ENCODE measurements at places on chromosomes 1 and 21.

DNA sequence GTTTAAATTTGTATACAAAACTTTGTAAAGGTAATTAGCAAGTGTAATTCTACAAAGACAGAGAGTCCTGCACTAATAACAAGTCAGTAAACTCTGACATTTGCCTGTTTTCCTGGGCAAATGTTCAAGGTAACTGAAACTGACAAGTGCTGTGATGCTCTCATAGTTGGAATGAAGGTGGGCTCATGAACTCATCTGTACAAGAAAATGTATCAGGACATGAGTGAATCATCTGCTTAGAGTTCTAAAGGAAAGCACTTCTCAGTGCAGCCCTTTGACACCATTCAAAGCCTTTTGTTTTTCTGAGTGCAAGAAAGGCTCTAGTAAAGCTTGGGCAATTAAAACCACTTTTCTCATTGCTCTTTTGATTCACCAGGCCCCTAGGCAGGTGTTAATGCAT lies 91.5 kb downstream of the UROD start:
- DNase-seq = no peak

DNA sequence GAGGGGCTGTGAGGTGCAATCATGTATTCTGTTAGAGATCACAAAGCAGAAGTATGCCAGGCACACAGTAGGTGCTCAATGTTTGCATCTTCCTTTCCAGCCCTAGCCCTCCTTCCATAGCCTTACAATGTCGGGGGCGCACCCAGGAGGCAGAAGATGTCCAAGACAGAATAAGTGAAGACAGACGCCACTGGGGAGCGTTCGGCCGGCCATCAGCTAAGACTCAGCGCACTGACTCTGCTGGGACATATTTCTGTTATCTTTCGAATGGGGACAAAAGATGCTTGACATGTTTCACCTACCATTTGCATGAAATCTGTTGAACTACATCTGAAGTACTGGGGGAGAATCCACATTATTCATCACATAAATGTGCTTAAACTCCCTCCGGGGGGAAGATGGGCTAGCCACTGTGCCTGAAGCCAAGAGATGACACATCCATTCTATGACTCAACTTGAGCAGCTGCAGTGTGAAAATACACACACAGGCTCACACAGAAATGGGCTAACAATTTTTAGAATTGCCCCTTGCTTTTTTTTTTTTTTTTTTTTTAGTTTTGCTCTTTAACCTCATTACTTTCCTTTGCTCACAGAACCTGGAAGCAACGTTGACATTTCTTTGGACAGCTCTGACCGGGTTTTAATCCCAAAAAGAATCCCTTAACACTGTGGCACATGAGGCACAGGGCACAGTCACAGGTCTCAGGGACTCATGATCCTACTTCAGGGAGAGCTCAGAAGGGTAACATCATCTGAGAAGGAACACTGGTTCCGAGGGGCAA lies 7.9 kb downstream of the TIAM1 start:
- DNase-seq = peak; percentile 97

- DNase-seq = no peak
Measured at GRCh38 chr1:221356693-221357092, 385.2 kb downstream of the DUSP10 start.

DNA sequence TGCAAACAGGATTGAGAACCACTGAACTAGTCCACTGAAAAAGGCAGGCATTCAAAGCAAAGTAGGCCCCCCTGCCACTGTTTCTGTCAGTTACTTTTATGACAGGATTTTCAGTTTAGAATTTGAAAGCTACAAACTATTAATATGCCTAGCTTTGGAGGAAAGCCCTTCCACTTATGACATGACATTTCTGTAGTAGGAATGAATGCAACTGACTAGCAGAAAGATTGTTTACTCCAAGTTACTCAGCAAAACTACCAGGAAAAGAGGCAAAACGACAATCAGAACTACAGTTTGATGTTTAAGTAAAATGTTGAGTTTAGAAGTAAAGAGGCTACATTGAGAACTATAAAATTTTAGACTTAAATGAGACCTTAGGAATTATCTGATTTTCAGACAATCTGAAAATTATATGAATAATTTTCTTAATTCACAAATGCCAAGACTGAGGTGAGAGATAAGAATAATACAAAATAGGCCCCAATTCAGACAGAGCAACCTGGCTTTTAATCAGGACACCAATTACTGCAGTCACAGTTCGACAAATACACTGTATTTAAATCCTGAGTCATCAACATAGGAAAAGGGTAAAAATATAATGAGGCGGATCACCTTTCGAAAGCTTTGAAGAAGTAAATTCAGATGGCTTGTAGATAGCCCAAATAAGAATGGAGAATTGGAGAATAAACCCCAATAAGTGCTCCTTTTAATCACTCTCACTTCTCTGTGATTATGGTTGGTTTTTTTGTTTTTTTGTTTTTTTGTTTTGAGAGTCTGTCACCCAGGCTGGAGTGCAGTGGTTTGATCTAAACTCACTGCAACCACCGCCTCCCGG lies 2.2 kb downstream of the PRKAB2 start:
- no peak for DNase-seq

DNA sequence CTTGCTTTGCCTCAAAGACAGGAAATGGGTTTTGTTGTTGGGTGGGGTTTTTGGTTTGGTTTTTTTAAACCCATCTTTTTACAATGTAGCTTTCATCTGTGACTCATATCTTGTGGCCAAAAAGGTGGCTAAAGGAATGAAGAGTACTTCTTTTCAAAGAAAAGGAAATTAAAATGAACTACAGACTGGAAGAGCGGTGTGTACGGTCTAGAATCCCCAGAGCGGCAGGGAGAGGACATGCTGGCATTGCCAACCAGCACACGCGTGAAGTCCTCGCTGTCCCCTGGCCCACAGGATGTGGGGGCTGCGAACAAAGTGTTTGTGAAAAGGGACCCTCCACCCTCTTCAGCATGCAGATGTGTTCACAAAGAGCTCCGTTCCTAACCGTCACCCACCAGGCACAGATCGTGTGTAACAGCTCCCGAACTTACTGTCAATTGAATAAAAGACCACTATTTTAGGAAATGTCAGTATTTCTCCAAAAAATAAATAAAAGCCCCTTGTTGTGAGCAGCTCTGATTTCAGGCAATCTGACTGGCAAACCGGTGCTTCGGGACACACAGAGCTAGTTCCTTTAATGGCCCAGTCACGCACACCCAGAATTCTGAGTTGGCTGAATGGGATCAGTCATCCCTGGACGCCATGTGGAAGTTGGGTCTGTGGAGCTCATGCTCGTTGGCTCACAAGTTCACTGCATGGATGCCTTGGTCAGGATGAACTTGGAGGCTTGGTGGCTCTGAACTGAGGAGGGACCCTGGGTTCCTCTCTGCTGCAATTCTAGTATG lies 602.9 kb downstream of the NPHP4 start:
- no peak for DNase-seq

DNA sequence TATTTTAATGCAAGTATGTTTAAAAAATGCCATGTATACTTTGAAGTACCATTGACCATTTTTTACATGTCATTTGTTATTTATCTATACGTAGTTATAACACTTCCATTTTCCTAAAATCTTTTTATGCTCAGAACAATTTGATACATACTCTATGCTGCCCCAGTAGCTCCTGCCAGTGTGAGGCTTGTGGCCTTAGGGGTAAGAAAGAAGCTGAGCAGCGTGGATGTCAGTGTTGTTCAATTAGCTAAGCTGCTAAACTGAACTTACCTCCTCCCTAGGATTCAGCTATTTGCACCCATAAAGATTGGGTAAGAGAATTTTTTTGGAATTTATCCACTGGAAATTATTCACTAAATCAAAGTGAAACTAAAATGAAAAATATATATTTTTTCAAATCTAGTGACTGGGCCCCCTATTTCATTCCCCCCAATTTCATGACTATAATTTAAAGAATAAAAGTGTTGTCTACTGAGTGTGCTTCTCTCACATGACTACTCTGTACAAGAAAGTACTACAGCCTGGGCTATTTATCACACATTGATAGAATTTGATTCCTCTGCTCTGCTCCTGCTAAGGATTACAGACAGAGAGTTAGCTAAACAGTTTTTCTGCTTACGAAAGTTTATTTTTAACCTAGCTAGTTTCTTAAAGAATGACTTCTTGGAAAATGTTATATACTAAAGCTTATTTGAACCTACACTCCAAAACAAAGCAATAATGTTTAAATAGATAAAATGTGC lies 1030.3 kb upstream of the ADGRL4 start:
- no peak for DNase-seq

DNA sequence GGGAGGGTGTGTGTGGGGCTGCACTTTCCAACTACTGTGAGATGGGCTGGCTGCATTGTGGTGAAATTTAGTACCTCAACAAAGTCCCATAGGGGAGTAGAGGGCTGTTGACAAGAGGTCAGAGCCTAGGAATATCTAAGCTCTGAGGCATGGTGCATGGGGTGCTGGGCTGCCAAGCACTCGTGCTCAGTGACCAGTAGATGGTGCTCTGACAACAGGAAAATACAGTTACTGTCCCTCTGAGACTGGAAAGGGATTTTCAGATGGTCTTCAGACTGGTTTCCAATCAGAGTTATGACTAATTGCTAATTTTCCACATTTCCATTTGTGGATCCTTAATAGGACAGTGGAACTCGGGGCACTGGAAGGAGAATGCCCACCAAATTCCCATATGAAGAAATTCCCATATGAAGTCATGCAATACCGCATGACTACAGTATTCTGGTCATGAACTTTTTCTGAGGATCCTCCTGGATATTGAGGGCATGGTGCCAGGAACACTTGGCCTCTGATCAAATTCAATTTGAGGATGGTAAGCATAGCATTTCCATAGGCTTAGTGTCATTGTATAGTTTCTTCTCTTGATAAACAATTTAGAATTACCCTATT lies 4.1 kb upstream of the CACNA1E start:
- DNase-seq = peak; percentile 52

- peak; percentile 70 for DNase-seq
Measured at GRCh38 chr1:209202830-209203532, 380.5 kb upstream of the CAMK1G start.

GRCh38 chr1:200912737-200913407 lies 18.2 kb downstream of the INAVA start:
- no peak for DNase-seq

GRCh38 chr1:235937123-235937522 lies 70.4 kb upstream of the LYST start:
- DNase-seq = no peak

- no peak for DNase-seq
Measured at GRCh38 chr1:229139331-229140118, 131.4 kb upstream of the RAB4A start.

DNA sequence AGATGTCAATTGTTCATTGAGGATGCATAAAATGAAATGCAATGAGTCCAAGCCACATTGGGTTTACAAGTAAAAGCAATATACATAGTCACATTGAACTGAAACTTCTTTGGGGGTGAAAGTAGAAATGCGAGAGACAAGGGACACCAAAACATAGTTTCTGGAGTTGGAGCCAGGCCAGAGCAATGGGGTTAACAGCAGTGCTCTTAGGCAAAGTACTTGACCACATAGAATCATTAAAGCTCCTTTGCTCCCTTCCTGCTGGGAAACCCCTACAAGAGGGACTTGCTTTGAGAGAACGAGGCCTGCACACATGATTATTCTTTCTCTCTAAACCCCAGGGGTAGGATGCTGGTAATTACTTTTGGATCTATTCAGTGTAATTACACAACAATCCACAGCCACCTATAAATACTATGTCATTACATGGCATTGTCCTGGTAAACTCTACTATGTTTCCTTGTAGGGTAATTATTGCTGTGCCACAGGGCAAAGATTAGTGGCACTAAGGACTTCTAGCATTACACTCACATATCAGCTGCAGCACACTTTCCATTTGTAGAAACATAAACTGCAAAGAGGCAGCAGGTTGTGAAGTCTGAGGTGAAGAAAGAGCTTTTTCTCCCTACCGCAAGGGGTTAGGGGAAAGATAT lies 421.6 kb upstream of the PBX1 start:
- DNase-seq = no peak

DNA sequence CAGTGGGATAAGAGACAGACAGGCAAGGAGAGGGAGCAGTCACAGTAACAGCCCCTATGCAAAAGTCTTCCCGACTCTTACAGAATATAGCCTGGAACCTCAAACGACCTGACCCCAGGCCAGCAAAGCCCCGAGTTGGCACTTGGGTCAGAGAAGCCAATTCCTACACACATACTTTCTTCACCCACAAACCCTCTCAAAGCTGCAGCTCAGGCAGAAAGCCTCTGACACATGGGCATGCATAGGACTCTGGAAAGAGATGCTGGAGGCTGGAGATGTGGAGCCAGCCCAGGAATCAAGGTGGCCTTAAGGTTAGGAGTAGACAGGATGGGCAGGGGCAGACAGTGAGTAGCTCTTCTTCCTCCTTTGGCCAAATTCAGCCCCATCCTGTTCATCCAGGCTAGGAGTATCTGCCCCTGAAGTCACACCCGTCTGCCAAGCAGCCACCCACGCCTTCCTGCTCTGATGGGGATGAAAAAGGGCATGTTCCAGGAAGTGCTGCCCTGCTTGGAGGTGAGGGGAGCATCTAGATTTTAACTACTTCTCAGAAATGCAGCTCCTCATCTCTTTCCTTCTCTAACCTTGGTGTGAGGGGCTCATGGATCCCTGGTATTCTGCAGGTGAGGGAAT lies 7.8 kb downstream of the SLC41A1 start:
- DNase-seq = no peak

Data from fibroblast of skin of right biceps (primary cell).